ENCODE measurements at places on chromosomes 2 and 18.

GRCh38 chr2:108535357-108535631 lies 1.0 kb downstream of the LIMS1 start:
- no peak for DNase-seq

DNA sequence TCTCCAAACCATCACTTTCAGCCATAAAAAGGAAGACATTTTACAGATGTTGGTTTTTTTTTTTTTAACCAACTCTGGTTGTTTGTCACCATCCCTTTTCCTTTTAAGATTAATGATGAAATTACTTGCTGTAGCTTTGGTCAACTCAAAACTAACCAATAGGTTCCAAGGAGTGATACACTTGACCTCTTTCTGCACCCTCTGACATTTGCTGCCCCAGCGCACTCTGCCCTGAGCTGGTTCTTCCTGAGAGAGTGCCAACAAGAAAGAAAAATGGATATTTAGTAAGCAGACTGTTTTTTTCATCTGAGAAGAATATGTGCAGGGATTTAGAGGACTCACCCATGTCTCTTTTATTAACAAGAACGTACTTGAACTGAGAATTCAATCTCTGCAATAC lies 520.0 kb downstream of the TXNL1 start:
- no peak for DNase-seq

GRCh38 chr2:240620149-240620731 lies 5.0 kb upstream of the GPR35 start:
- peak; percentile 62 for DNase-seq

GRCh38 chr2:49369650-49370049 lies 215.3 kb upstream of the FSHR start:
- DNase-seq, result no peak

- DNase-seq, result peak; percentile 90
These were observed at the start of gene SESTD1 for GRCh38 chr2:179264368-179265081. SESTD1 (minus strand) TSS chr2:179264832; CDS start chr2:179191841, 72,991 bp downstream.

- peak; percentile 34 for DNase-seq
These were observed 198.3 kb upstream of the CNTNAP5 start for GRCh38 chr2:123826729-123827271.

GRCh38 chr2:232592772-232593395 lies 40.5 kb upstream of the EFHD1 start:
- DNase-seq, result no peak

GRCh38 chr2:135174810-135175093 lies 122.7 kb downstream of the RAB3GAP1 start:
- DNase-seq, result no peak

GRCh38 chr2:225008935-225009334 lies 33.3 kb downstream of the DOCK10 start:
- DNase-seq, result no peak

DNA sequence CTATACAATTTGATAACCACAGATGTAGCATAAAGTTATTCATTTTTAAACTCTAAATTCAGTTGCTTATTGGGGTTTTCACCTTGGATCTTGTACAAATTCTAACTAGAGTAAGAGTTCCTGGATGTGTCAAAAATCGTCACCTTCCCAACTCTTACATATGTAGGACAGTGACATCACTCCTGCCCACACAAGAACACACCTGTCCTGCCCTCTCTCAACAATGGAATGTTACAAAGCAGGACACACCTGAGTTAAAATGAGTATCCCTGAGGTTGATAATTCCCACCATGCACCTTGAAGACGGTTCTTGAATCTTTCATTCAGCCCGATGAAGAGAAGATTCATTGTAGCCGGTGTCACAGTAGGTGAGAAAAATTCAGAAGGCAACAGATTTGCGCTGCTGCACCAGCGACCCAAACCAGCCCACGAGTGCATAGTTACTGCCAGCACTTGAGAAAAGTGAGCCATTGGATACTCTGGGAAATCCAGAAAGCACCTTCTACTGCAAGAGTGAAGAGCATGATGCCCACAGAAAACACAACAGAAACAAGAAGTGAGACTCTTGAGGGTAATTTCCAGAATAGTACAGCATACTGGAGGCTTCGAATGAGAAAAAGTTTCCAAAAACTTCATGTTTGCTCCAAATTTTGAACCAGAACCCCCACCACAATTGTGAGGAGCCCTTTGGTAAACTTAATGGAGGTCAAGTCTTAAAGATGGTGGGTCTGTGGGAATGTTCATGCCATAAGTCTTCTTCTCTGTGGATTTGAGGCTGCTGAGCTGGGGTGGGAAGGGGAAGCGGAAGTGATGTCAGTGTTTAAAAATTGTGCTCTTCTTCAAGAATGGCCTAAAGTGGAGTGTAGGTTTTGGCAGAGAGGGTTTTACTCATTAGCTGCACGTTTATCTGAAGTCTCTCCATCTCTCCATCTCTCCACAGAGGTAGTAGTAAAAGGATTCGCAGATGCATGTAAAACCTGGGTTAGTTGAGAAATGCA lies 34.7 kb upstream of the ADAM23 start:
- DNase-seq, result no peak

GRCh38 chr2:52955079-52955478 lies 812.5 kb upstream of the CHAC2 start:
- DNase-seq, result no peak

- DNase-seq, result no peak
These were observed 250.2 kb upstream of the MEX3C start for GRCh38 chr18:51447351-51448342.
